T-helper 17 cell (primary cell): ENCODE measurements at places on chromosomes 11 and 22. TPM values are rescaled to one million over a fixed set of nuclear protein-coding genes. Genes with fewer than 3 reads are reported as not detected.

ZFPL1 gene
- 50.2 TPM for total RNA-seq

PHOX2A gene
- not detected for total RNA-seq

YPEL4 gene
- total RNA-seq: 1.2 TPM

DDTL gene
- 2.4 TPM for total RNA-seq

HBG1 gene
- not detected for total RNA-seq

CASP5 gene
- not detected for total RNA-seq

DNA sequence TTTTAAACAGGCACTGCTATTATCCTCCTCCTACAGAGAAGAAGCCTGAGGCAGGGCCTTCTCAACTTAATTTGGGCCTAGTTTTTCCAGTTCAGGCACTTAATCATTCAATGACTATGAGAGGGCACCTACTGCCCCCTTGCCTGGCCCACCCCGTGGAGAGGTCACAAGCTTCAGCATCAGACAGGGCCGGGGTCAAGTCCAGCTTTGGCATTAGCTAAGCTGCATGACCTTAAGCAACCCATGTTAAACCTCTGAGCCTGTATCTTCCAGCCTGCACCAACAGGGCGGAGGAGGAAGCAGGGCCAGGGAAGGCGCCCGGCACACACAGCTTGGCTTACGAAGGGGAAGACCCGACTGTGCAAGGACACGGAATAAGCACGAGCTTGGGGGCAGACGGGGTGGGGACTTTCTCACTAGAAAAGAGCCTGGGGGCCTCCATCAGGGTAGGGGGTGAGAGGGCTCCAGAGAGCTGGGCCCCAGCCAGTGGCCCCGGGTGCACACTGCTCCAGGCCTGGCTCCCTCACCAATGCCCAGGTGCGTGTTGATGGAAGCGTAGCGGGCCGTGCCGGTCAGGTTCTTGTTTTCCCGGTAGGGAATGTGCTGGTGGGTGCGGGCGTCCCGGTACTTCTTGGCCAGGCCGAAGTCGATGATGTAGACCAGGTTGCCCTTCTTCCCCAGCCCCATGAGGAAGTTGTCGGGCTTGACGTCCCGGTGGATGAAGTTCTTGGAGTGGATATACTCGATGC is 16.9 kb downstream of the CSNK1E start:
- no peak for DNase-seq
